Choroid plexus epithelial cell (primary cell): ENCODE measurements at places on chromosomes 2 and 18.

DNA sequence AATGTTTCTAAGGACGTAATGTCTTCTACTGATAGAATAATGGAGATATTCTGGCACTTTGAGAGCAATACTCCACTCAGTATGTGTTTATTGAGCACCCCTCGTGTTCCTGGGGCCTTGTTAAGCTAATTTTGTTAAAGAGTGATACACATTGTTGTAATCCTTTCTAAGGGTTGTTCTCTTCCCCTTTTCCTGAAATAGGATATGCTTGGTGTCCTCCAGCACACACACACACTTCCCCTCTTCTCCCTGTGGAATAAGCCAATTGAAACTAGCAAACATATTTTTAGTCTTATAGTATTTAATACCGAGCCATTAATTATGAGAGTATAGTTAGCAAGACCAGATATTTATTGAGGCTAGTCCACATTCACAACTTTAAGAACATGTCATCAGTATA is 114.1 kb downstream of the CRIM1 start:
- DNase-seq = no peak

DNA sequence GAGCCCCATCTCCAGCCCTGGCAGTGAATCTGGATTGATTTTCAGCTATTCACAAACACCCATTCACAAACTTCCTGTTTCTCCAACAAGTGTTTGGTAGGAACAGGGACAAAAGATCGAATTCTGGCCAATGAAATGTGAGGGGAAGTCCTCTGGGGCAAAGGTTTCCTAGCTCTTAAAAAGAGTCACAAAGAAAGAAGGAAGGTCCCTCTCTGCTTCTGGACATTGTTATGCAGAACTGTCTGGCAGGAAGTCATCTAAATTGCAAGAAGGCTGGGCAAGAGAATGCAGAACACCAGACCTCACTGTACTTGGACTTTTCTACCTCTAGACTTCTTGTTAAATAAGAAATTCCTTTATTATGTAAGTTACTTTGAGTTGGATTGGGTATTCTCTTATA is 137.3 kb downstream of the CCDC148 start:
- no peak for DNase-seq

DNA sequence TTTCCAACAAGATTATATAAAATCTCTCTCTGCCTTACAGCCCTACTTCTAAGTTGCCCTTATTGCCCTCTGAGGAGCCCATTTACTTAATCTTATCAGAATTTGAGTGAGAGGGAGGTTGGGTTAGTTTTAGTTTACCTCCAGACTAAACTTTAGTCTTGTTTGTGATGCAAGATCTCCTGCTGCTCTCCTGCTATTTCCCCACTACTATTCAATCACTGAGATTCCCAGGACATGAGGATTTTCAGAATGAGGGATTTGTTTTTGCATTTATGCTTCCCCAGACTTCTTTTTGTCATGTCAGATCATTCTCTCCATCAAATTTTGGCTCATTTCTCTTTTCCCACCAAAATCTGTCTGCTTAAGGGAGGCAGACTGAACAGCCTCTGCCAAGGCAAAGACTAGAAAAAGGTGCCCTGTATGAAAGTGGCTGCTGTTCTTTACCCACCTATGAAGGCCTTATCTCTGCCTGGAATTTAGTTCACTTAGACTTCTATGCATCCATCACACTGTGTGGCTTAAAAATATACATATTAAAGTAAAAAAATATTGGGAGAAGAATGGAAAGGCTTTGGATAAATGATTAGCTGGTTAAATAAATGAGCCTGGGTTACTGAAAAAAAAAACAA is 401.3 kb downstream of the PID1 start:
- peak; percentile 29 for DNase-seq

GRCh38 chr2:129605646-129606045 is 373.8 kb upstream of the RAB6C start:
- no peak for DNase-seq

DNA sequence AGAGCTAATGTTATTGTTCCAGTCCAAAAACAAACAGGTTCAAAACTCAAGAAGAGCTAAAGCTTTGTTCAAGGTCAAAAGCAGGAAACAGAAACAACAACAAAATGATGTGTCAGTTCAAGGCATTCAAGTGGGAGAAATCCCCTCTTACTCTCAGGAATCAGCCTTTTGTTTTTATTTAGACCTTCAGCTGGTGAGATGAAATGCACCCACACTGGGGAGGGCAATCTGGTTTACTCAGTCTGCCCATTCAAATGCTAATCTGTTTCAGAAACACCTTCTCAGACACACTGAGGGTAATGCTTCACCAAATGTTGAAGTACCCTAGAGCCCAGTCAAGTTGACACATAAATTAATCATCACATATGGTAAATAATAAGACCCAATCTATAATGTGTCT is 150.6 kb downstream of the TMX3 start:
- no peak for DNase-seq

- DNase-seq = peak; percentile 60
Observed at GRCh38 chr18:79644006-79644665, 35.5 kb upstream of the CTDP1 start.

DNA sequence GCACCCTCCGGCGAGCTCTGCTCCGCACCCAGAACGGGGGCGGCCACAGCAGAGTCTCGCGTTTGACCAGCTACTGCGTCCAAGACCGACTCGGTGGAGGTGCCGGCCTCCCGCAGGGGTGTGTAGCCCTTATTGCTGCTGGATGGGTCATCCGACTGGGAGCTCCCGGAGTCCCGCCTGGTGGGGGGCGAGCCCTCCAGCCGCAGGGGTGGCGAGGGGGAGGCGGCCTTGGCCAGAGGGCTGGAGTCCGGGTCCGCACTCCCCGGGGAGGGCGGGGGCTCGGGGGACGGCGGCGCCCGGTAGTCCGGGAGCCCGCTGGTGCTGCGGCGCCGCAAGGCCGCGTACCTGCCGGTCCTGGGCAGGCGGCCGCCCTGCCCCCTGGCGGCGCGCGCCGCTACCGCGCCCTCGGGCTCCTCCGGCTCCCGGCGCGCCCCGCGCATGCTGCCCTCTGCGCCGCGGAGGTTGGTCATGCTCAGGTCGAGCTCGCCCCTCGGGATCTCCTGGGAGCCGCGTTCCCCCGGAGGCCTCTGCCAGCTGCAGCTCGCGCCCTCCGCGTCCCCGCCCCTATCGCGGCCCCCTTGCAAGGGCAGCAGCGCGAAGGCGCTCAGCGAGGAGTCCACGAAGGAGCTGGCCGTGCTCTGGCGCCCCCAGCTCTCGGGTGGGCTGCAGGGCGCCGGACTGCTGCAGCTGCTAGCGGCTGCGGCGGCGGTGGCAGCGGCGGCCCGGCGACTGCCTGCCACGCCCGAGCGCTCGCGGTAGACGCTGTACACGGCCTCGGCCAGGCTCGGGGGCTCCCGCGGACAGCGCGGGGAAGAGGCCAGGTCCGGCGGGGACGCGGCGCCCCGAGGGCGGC is 4.8 kb downstream of the TMEM200C start:
- no peak for DNase-seq

DNA sequence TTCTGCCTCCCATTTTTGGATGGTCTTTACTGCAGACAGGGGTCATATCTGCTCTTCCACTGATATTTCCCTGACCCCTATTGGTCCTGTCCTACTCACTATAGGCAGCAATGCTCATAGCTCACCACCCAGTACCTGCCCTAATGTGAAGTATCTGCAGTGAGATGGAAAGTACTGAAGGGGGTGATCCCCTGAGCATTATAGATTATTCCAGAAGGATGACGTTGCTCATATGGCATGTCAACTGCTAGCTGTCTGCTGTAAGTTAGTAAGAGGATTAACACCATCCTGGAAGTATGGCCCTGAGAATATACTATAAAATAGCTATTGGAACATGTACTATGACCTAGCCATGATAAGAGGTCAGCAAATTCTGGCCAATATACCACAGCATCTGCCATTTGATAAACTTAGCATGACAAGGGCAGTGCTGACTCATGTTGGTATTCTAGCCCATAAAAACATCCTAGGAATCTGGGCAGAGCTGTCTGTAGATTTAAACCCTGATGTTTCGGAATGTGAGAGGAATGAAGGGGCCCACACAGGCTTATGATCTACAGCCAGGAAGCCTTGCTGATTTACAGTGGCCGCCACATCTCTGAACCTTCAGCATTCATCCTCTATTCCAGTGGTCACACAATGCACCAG is 451.4 kb downstream of the TNS1 start:
- peak; percentile 35 for DNase-seq

DNA sequence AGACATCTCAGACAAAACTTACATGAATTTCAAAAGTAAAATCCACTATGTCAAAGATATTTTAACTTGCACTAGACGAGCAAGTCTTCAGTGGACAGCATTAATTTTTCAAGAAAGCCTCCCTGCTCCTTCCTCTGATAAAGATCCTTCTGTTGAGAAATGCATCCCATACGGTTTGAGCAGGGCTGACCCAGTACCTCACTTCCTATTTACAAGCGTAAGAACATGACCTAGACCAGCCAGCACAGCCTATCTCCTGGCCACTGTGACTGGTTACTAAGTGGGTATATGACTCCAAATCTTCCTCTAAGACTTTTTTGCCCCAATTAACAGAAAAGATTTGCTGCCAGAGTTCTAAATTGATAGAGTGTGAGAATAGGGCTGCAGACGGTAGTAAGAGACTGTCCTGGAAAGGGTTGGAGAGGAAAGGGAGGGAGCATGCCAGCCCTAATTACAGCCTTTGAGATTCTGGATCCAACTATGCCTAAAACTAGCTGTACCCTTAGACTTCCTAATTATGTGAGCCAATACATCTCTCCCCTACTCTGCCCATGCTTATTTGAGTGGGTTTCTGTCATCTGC is 108.4 kb downstream of the PRELID3A start:
- DNase-seq = peak; percentile 63

- no peak for DNase-seq
Observed at GRCh38 chr2:127145280-127145895, 38.4 kb upstream of the BIN1 start.

DNA sequence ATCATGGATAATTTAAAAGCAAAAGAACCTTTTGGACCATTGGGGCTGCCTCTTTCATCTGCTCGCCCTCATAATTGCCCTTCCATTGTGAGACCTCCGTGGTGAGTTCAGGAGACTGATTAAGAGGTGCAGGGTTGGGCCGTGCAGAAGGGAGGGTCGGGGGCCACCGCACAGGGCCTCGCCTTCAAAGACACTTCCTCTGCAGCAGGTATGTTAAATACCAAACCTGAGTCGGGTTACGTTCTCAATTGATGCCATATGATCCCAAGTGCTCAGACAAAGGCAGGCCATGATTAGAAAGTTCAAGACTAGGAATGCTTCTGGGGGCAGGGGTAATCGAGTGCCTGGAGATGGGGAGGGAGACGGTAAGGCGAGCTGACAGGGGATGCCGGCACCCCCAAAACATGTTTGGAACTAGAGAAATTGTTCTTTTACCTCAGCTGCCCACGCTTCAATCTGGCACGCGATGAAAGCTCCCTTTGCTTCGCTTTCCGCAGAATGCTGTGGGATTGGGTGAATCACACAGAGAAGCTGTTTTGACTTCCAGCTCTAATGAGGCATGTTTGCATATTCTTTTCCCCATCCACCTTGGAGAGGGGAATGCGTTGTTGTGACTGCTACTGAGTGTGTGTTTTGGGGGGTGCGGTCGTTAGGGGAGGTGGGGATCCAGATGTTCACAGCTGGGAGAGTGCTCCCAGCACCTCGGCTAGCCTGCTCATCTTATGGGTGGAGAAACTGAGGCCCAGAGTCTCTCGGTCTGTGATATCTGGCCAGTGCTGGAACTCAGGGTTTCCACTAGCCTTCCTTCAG is 309.1 kb downstream of the MYCN start:
- DNase-seq = no peak

DNA sequence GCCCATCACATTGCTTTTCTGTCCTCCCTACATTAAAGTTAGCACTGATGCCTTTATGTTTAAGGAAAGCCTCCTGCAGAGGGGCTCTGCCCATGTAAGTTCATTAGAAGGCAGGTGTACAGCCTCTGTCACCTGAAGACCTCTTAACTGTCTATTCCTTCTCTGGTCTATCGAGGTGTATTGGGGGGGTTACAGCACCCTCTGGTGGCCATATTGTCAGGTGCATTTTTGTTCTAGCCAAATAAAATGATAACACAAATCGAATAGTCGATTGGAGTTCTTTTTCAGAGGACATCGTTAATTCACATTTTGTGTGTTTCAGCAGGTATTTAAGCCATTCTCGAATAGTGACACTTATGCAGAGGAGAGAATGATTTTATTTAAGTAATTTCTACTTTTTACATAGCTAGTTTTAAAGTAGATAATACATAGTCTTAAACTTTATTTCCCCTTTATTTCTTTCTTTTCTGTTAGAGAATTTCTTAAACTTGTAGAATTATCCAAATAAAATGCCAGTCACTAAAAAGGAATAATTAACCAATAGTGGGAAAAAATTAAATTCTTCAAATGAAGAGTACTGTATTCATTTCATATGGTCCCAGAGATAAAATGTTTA is 136.8 kb downstream of the NEDD4L start:
- DNase-seq = peak; percentile 69

DNA sequence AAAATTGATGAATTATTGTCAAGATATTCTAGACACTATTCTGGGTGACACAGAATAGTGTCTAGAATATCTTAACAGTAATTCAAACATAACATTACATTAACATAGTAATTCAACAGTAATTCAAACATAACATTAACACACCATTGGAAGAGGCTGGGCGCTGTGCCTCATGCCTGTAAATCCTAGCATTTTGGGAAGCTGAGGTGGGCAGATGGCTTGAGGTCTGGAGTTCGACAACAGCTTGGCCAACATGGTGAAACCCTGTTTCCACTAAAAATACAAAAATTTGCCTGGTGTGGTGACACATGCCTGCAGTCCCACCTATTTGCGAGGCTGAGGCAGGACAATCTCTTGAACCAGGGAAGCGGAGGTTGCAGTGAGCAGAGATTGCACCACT is 195.8 kb downstream of the ZRANB3 start:
- no peak for DNase-seq

DNA sequence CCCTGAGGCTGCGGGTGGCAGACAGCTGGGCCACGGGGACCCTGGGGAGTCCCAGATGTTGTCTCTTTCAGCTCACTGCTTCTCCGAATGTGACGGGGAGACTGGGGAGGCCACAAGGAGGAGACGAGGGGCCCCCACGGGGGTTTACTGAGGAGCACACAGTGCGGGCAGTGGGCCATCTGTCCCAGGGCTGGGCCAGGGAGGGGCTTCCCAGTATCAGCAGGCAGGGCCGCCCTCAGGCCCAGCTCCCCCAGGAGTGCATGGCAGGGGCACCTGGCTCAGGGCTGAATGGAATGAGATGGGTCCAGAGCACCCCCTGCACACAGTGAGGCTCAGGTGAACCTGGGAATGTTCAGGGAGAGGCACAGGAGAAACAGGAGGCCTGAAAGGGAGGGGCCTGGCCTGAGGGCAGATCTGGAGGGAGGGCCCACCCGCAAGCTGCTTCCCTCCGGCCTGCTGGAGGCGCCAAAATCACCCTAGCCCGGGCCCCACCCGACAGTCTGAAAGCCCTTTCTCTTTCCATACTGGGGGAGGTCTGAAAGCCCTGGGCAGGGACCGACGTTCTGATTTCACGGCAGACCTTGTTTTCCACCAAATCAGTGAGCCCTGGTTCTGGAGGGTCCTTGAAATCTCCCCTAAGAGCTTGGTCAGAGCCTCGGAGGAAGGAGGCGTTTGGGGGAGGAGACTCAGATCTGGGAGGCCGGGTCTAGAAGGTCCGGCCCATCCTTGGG is 35.5 kb upstream of the PTMA start:
- DNase-seq = peak; percentile 82
